ENCODE measurements at places on chromosomes 13 and 19.
A peak's percentile ranks its signal among the peaks of the same experiment; 100 is the strongest.

DNA sequence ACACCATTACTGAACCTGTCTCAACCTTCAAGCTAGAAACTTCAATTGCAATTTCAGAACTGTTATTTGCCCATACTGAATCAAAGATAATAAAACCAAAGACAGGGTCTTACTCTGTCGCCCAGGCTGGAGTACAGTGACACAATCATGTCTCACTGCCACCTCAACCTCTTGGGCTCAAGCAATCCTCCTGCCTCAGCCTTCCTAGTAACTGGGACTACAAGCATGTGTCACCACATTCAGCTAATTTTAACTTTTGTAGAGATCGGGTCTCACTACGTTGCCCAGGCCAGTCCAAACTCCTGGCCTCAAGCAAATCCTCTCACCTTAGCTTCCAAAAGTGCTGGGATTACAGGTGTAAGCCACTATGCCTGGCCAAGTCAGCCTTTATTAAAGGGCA, 143.4 kb downstream of the DIAPH3 start:
- DNase-seq, result no peak

GRCh38 chr13:85508683-85509329, 290.4 kb downstream of the SLITRK6 start:
- no peak for DNase-seq

DNA sequence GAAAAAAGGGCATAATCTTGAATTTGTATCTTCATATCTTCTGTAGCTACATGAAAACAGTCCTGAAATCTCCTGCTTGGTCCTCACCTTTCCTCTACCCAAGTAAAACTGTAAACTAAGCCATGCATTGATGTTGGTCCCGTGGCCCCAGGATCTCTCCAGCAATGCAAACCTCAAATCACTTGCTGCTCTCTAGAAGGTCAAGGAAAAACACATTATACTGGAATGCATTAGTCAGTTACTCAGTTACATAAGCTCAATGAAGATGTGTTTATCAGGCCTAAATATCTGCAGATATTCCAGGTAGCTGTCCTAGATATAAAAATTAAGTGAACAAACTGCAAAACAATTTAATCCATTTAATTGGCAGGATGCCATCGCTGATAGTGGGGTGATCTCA, 261.8 kb downstream of the ABCC4 start:
- DNase-seq, result no peak

- DNase-seq, result peak; percentile 5
Observed at GRCh38 chr13:59318320-59318930, 845.3 kb downstream of the DIAPH3 start.

- no peak for DNase-seq
Observed at GRCh38 chr19:35061583-35062373, 20.3 kb downstream of the HPN start.

DNA sequence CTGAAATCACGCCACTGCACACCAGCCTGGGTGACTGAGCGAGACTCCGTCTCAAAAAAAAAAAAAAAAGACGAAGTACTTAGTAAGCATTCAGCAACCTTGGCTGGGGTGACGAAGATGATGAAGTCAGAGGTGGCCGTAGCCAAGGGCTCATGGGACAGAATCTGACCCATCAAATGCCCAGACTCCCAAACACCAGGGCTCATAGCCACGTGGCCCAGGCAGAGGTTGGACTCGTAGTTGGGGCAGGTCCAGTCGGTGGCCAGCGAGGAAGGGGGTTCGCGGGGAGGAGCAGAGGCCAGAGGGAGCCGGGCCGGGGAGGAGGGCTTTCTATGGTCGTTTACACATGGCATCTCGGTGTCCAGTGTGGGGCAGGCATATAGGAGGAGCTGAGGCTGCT, 52.1 kb upstream of the EHD2 start:
- no peak for DNase-seq

DNA sequence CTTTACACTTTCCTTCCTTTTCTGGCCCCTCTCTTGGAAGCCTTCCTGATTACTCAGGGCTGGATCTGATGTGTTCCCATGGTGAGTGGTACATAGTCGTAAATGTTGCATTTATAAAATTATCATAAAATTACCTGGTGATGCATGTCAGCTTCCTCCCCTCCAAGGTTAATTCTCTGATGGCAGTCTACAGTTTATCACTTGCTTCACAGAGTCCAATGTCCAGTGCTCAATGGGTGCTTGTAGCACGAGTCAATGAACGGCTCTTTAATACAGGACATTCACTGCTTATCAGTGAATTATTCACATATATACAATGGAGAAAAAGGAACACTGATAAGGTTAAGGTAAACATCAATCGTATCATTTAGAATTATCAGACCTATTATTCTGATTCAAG, 27.0 kb upstream of the OXGR1 start:
- no peak for DNase-seq

GRCh38 chr19:50332244-50333038, 3.3 kb upstream of the KCNC3 start:
- DNase-seq, result no peak

DNA sequence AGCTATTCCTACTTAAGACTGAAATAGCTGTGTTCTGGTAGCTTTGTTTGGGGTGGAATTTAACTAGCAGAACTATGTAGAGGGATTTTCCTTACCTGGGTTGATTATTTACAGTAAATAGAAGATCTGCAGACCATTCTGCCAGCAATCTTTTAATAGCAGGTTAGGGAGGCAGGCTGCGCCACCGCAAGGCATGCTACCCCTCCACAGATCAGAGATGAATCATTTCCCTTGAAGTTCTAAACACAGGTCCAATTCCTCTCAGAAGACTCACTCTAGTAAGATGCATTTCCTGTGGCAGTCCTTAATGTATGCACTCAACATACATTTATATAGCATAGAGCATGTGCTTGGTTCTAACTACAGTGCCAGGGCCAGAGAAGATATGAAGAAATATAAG, 109.0 kb downstream of the TNFRSF19 start:
- DNase-seq, result no peak

DNA sequence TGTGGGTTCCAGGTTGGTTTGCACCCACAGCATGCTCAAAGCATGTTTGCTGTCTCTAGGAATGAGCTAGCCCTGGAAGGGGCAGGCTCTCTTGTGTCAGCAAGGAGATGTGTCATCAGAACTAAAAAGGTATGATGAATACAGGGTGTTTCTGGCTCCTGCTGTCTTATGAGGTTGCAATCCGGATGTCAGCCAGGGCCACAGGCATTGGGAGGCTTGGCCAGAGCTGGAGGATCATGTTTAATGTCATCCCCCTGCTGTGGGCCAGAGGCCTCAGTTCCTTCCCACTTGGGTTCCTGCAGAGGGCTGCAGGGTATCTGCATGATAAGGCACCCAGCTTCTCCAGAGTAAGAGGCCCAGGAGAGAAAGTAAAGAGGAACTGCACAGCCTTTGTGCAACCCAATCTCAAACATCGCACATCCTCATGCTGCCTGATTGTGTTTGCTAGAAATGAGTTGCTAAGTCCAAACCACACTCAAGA, 193.6 kb downstream of the COL4A1 start:
- no peak for DNase-seq

DNA sequence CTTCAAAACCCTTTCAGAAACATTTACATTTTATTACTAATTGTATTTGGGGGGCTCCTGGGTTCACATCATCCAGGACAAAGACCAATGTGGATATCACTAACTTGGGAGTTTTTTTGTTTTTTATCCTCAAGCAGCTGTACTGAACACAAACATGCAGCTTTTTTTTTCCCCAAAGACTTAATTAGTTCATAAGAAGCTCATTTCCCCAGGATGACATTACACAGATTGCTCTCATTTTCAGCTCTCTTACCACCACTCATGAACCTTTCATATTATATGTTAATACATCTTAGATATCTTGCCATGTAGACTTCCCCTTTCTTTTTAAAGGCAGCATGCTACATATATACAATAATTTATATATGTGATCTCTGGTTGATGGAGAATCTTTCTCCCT, 118.7 kb upstream of the MAB21L1 start:
- no peak for DNase-seq

DNA sequence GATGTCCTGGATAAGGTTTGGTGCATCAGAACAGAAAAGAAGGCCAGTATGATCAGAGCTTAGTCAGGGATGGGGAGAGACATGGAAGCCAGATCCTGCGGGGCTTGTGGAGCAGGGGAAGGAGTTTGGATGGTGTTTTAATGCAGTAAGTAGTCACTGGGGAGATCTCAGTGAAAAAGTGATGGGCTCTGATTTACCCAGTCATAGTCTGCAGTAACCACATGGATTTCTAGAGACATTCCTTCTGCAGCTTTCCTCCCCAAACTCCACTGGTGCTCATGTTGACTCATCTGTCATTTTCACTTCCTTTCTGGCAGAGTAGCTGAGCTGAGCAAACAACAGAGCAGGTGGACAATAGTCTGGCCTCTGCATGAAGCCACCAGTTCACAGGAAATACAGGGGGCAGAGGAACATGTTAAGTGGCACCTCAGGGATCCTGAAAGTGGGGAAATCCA, 144.1 kb downstream of the DPF1 start:
- DNase-seq, result peak; percentile 55

- no peak for DNase-seq
Observed at GRCh38 chr19:4094761-4095487, 28.2 kb upstream of the ZBTB7A start.

GRCh38 chr19:49677901-49678674, 1.0 kb downstream of the PRMT1 start:
- DNase-seq, result no peak

GRCh38 chr13:91031508-91031907, 316.0 kb upstream of the MIR17HG start:
- DNase-seq, result no peak

- no peak for DNase-seq
Observed at GRCh38 chr13:21717817-21718216, 46.9 kb downstream of the FGF9 start.

DNA sequence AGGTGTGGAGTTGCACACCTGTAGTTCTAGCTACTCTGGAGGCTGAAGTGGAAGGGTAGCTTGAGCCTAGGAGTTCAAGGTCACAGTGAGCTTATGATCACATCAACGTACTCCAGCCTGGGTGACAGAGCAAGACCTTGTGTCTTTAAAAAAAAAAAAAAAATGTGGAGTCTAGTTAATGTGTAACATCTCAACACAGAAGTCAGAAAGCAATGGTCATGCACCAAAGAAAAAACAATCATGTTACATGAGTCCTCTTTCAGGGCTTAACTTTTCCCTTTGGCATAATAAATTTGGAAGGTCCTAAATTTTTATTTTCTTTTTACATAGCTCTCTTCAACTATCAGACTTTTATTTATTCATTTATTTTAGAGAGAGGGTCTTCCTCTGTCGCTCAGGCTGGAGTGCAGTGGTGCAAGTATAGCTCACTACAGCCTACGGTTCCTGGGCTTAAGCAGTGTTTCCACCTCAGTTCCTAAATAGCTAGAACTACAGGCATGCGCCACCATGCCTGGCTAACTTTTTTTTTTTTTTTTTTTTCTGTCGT, 22.3 kb downstream of the SETDB2 start:
- no peak for DNase-seq

- DNase-seq, result no peak
Observed at GRCh38 chr19:5147074-5147977, 178.4 kb downstream of the KDM4B start.

DNA sequence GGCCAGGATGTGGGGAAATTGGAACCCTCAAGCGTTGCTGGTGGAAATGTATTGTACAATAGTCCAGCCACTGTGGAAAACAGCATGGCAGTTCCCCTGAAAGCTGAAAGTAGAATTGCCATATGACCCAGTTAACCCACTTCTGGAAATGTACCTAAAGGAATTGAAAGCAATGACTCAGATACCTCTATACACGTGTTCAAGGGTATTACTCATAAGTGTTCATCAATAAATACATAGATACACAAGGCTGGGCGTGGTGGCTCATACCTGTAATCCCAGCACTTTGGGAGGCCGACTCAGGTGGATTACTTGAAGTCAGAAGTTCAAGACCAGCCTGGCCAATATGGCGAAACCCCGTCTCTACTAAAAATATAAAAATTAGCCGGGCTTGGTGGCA, 71.9 kb upstream of the IRS2 start:
- DNase-seq, result no peak

- DNase-seq, result no peak
Observed at GRCh38 chr13:101178406-101178805, 237.9 kb downstream of the NALCN start.

GRCh38 chr19:42441049-42441445, 1.7 kb downstream of the CXCL17 start:
- no peak for DNase-seq

GRCh38 chr13:80802946-80803345, 462.0 kb upstream of the SPRY2 start:
- DNase-seq, result no peak

DNA sequence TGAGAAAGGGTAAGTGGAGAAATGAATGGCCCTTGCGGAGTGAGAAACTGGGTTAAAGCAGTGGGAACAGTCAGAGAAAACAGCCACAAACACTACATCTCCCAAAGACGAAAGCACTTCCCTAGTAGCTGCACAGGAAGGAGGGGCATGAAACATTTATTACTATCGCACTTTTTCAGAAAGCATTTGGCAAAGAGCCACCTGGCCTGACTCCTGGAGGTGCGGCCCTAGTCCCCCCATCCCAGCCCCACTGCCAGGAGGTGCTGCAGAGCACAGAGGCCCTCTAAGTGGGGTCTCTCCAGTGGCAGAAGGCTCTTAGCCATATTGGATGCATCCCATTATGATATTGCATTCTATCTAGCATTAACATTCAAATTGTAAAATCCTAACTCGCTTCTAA, 55.8 kb downstream of the MTMR6 start:
- no peak for DNase-seq

DNA sequence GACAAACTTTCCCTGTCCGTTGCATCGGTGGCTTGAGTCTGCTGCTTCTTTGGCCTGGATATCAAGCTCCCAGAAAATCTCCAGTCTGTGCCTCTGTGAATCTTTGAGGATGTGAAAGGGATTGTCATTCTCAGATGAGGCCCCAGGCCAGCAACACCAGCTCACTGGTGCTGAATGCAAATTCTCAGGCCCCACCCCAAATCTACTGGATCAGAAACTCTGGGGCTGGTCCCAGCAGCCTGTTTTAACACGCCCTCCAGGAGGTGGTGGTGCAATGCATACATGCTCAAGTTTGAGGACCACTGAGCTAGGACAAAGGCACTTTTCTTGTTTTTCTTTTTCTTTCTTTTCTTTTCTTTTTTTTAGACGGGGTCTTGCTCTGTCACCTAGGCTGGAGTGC, 23.6 kb downstream of the TNFSF11 start:
- DNase-seq, result no peak

- no peak for DNase-seq
Observed at GRCh38 chr13:32142956-32143375, 111.4 kb downstream of the FRY start.

GRCh38 chr19:13077240-13077639, 25.4 kb downstream of the LYL1 start:
- no peak for DNase-seq

DNA sequence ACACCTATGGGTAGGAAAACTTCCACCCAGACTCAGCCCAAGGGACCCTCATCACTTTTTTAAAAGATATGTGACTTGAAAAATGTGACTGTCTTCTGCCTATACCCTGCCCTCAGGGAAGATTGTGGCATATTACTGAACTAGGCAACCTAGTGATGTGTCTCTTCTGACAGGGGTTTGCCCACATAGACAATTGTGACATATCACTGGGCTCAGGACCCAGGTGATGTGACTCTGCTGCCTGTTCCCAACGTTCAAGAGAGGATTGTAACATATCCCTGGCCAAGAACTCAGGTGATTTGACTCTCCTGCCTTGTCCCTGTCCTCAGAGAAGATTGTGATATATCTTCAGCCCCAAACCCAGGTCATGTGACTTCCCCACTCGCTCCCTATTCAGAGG, 86.3 kb upstream of the ZNF43 start:
- DNase-seq, result no peak

GRCh38 chr13:64428196-64428595, 2801.9 kb downstream of the PCDH9 start:
- DNase-seq, result no peak

All from GM18507 (cell line).